ENCODE measurements at places on chromosomes 4 and X.

DNA sequence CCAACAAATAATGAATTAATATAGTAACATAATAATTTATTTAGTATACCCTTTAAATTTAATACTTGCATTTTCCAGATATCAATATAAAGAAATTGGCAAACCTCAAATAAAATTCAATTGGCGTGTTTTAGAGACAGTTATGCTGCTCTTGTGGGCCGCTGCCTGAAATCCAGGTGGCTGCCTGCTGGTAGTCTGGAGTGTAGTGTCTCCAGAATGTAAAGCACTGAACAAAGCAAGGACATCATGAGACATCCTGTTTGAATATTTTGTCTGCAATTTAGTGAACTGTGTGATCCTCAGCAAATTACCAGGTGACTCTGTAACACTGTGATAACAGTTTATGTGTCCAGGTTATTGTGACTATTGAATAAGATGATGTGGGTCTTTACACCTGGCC, 29.9 kb downstream of the ZFP42 start:
- DNase-seq = no peak

DNA sequence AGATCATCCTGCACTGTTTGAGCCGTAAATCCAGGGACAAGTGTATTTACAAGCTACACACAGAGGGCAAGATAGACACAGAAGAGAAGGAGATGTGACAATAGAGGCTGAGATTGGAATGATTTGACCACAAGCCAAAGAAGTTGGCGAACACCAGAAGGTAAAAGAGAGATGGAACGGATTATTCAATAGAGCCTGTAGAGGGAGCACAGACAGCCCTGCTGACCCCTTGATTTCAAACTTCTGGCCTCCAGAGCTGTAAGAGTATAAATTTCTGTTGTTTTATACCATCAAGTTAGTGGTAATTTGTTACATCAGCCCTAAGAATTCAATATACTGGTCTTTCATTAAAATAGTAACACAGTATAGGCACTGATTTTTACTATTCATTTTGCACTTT, 447.8 kb downstream of the FAT4 start:
- DNase-seq = no peak

- no peak for DNase-seq
These were observed 17.6 kb upstream of the DMP1 start for GRCh38 chr4:87632469-87632868.

GRCh38 chr4:188492886-188493285, 353.6 kb downstream of the TRIML1 start:
- no peak for DNase-seq

DNA sequence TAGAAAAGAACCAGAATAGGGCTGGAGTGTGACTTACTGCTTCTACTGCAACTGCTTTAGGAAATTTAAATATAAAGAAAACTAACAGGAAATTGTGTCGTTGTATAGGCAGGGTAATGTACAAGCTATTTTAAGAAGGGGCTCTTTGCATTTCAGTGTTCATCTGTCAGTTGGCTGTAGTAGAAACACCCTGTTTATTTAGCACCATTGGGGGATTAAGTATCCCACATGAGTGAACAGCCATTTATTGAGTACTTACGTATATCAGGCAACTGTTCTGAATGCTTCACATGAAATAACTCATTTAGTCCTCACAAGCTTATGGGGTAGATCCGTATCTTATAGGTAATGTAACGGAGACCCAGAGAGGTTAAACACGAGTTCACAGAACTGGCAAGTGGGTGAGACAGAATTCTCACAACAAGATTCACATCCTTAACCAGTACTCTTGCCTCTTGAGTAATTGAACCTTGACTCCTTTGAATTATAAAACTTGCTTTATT, 23.9 kb downstream of the STIM2 start:
- DNase-seq = no peak

DNA sequence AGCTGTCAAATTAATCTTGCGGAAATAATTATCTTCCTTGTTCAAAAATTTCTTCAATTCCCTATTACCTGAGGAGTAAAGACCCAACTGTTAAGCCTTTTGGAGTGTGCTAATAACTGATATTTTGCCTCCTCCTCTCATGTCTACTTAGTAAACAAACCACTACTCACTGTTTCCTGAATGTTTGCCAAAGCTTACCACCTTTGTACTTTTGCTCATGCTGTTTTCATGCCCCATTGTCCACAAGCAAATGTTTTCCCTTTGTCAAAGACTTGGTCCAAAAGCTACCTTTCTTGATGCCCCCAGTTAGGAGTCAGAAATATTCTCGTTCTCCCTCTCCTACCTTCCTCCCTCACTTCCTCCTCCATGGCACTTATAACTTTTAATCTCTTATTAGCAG, 226.1 kb downstream of the ENOX2 start:
- no peak for DNase-seq
